ENCODE measurements at places on chromosomes 16 and 17.

- DNase-seq: no peak
Measured at GRCh38 chr17:43820759-43821158, 12.2 kb downstream of the MPP3 start.

- no peak for DNase-seq
Measured at GRCh38 chr17:39938140-39938869, 10.8 kb downstream of the LRRC3C start.

- peak; percentile 88 for DNase-seq
Measured at GRCh38 chr17:8965394-8966168, at the start of gene PIK3R5. PIK3R5 (minus strand) TSS chr17:8965707; CDS start chr17:8911494, 54,213 bp downstream.

DNA sequence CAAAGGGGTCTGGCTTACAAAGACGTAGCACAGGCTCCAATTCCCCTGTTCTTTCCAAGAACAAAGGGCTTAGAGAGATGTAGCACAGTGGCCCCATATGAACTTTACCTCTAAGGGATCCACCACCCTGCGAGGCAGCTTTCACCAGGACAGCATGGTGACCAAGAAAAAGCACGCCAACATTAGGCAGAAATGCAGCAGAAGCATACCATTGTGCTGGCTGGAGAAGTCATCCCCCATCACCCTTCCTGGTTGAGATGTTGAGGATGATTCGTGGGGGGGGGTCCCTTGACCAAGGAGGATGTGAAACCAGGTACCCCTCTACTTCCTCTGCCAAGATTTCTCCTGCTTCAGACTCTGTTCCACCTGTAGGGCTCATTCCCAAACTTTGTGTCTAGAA lies 48.4 kb downstream of the TMEM114 start:
- DNase-seq: no peak

All from RWPE1 (cell line).